ENCODE measurements at places on chromosomes 2 and 18.

DNA sequence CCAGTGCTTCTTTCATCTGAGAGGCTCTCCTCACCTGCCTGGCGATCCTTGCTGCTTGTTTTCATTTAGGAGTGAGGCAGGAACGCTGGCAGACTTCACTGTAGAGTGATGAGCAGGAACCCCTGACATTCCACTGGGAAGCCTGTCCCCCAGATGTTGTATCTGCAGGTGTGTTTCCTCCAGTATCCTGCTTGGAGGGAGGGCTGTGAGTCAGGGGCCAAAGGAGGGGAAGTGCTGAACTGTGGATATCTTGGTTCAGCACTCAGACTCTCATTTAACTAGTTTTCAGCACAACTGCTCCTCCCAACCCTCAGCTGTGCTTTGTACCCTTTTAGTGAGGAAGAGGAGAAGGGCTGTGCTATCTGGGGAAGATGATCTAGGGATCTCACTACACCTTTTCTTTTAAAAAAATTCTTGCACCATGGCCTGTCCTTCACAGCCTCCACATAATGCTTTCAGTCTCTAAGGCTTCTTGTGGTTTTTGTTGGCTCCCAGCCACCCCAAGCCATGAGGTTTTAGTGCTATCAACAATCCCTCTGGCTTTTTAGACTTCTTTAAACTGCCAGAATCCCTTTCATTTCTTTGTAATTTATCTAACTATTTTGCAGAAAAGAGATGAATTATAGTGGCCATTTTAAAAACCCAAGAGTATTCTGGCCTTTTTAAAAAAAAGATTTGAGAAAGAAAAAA, 11.2 kb downstream of the ANKAR start:
- DNase-seq, result no peak

GRCh38 chr2:240626531-240627300, 1.4 kb downstream of the GPR35 start:
- no peak for DNase-seq

DNA sequence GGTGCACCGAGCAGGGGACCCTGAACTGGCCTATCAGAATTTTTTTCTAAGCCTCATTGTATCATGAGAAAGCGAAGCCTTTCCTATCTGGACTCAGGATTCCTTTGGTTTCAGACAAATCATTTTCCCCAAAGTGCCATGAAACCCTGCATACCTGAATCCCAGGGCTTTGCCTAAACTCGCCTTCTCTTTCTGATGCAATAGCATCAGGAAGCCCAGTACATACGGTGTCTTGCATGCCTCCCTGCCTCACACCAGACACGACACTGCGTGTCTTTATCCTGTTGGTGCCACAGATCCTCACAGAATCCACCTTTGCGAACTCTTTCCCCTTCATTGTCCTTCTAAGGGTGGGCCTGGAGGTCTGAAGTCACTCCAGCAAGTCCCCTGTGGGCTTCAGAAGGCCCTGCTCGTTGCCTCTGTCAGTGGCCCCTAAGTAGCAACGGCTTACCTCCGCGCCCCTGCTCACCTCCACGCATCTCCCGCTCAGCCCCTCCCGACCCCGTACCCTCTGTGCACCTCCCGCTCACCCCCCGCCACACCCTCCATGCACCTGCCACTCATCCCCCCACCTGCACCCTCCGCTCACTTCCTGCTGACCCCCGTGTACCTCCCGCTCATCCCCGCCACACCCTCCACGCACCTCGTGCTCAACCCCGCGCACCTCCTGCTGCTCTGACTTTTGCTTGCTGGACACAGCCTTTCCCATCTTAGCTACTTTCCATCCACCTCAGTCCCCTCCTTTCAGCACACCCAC, 83.4 kb downstream of the TPGS2 start:
- no peak for DNase-seq

GRCh38 chr2:190551928-190552327, 17.4 kb upstream of the NEMP2 start:
- no peak for DNase-seq

DNA sequence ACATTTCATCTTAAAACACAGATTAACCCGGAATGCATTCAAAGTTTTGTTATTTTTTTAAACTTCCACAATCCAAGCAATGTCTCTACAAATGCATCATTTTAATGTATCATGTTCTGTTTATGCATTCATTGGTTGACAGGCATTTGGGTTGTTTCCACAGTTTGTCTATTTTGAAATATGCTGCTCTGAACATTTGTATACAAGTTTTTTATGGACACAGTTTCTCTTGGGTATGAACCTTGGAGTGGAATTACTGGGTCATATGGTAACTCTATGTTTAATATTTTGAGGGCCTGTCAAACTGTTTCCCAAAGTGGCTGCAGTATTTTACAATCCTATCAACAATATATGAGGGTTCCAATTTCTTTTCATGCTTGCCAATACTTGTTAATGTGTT, 57.3 kb downstream of the GULP1 start:
- DNase-seq, result no peak

All from GOT3 (cell line).